ENCODE measurements at places on chromosomes 5 and 9.

DNA sequence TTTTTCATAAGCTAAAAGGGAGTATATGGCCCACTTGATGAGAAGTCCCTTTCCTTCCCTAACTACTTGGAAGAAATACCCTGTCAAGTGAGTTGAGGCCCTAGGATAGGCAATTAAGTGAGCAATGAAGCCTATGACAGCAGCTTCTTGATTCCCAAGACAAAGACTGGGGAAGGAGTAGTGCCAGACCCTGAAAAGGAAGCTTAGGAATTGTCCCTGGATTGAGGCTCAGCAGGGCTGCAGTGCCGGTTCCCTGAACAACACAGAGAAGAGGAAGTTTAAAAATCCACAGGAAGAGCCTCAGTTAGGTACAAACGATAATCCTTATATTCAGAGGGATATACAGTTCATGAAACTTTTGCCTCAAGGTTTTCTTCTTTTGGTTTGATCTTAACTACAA is 61.8 kb upstream of the RAD23B start:
- DNase-seq, result no peak

DNA sequence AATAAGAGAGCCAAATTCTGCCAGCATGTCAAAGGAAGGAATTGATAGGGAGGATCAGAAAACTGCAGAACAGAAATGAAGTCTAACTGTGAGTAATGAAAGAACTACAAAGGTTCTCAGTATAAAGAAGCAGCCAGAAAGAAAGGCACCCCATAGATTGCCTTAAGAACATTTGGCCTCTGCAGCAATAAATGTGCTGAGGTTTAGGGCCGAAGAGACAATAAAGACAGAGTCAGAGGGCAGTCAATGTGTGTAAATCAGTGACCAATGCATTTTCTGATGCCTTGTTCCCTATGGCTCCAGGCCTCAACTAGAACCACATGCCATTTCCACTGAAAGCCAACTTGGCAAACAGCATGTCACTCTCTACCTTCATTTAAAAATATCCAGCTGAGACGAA is 281.0 kb downstream of the HINT1 start:
- DNase-seq, result no peak

DNA sequence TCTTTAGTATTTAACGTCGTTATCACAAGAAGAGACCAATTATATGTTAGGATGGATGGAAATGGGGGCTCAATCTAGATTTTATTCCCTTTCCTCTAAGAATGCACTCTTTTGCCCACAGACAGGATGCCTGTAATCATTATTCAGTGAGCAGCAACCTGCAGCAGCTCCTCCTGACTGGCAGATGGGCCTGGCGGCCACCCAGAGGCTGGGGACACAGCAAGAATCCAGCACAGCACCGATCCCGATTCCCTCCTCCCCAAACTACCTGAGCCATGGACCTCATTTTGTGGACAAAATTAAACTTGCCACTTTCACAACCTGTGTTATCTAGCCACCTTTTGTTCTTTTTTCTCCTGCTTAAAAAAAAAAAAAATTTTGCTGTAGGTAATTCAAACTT is 101.0 kb downstream of the USP20 start:
- no peak for DNase-seq

- no peak for DNase-seq
These were observed 107.3 kb downstream of the ZDHHC21 start for GRCh38 chr9:14585730-14586473.

- DNase-seq, result no peak
These were observed 91.6 kb downstream of the UBE2QL1 start for GRCh38 chr5:6540111-6540827.

DNA sequence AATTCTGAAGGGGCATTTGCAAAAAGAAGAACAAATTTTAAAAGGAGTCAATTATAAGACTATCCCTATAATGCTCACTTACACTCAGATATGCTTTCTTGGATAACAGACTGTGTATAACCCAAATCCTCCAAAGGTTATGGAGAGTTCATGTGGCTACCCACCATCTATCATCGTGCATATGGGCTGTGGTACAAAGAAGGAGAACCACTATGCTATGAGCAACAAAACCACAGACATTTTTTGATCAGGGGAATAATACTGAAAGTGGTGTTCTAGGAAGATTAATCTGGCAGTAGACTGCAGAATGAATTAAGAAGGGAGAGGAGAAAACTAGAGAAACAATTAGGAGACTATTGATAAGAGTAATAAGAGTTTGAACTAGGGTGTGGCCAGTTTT is 16.8 kb downstream of the NR3C1 start:
- DNase-seq, result no peak

GRCh38 chr5:50995285-50995942 is 329.0 kb downstream of the PARP8 start:
- DNase-seq, result no peak

GRCh38 chr9:4769321-4770080 is 23.2 kb upstream of the RCL1 start:
- DNase-seq, result no peak
